ENCODE measurements at places on chromosomes 4 and X.
A peak's percentile ranks its signal among the peaks of the same experiment; 100 is the strongest.

GRCh38 chr4:73725985-73726384, 14.4 kb upstream of the CXCL8 start:
- no peak for DNase-seq

- no peak for DNase-seq
Measured at GRCh38 chrX:150238632-150239382, 124.3 kb upstream of the MAMLD1 start.

DNA sequence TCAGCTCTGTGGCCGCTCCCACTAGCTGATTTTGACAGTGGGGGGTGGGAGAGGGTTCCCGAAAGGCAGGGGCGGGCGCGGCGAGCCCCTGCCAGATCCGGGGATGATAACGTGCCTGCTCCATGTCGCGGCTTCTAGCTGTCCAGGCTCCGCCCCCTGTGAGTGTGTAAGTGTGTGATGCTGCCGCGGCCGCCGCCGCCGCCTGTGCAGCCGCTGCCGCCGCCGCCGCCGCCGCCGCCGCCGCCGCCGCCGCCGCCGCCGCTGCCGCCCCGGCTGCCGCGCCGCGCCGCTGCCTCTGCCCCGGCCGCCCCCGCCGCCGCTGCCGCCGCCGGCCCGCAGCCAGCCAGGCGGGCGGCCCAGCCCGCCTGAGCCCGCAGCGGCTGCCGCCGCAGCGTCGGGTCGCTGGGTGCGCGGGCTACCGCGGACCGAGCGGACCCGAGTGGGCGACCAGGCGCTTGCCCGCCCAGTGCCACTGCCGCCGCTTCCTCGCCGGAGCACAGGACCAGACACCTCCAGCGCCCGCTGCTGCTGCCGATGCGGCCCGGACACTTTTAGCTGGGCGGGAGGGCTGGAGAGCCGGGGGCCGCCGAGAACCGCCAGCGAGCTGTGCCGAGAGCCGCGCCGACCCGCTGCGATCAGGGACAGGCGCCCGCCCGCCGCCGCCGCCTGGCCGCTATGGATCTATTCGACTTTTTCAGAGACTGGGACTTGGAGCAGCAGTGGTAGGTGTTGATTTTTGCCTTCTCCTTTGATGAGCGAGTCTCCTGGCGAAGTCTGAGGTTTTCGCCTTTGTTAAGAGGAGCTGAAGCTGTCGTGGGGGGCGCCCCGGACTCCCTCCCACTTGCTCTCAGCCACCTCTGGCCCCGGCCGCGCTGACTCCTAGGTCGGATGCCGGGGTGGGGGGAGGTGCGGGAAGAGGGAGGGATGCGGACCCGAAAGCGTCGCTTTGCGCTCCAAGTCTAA, at the start of gene AFF2:
Gene AFF2 (plus strand): TSS at position 195 of the 963 bp plus-strand sequence. CDS start 481 bp downstream, at position 676.
- DNase-seq = no peak

GRCh38 chr4:87024201-87024600, 89.4 kb downstream of the AFF1 start:
- no peak for DNase-seq

DNA sequence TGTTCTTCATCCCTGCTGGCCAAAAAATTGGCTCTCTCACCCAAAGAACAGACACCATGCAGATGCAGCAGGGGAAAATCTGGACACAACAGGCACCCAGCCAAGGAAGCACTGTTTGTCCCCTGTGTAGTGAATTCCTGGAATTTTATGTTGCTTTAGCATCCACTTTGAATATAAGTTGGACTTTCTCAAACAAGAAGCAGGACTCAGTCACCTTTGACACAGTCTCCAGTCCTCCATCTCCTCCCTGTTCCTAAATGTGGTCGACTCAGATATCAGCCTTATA, 11.8 kb downstream of the ZNF182 start:
- no peak for DNase-seq

DNA sequence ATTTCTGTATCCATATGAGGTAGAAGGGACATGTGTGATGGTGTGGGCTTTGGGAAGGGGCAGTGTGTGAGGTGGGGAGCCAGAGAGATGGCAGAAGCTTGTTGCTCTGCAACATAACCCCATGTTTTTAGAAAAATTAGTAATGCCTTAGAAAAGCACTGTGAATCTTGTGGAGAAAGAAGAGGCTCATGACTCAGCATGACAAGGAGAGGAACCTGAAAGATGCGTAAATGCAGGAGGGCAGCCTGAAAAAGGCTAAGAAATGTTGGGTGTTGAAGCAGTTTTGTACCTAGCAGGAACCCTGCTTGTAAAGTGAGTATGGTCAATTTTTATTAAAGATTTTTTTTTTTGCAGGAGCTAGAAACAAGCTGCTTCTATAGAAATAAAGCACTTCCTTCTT, 59.8 kb downstream of the ARSJ start:
- DNase-seq = no peak

GRCh38 chr4:186587416-186588018, 32.1 kb upstream of the MTNR1A start:
- DNase-seq = peak; percentile 68

DNA sequence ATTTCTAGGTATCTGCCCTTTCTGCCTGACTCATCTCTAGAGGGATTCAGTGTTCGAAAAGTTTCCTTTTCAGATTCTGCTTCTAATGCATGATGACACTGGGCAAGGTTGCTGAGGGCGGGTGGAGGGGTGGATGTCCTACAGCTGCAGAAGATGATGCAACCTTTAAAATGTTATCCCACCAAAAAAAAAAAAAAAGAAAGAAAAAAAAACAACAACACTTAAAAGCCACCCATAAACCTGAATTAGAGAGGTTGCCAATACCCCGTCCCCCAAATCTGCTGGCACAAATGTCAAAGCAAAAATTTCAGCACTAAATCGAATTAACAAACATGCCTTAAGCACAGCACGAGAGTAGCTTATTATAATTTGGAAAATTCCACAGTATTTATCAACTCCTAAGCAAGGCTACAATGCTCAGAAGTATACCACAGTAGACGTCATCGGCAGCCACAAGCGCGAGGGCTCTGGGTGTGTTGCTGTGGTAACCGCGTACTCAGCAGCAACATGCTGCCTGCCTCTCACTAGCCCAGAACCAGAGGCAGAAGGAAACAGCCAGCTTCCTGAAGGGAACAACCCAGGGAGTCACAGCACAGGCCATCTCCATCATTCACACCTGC, 167.5 kb upstream of the MAP3K15 start:
- DNase-seq = peak; percentile 5

DNA sequence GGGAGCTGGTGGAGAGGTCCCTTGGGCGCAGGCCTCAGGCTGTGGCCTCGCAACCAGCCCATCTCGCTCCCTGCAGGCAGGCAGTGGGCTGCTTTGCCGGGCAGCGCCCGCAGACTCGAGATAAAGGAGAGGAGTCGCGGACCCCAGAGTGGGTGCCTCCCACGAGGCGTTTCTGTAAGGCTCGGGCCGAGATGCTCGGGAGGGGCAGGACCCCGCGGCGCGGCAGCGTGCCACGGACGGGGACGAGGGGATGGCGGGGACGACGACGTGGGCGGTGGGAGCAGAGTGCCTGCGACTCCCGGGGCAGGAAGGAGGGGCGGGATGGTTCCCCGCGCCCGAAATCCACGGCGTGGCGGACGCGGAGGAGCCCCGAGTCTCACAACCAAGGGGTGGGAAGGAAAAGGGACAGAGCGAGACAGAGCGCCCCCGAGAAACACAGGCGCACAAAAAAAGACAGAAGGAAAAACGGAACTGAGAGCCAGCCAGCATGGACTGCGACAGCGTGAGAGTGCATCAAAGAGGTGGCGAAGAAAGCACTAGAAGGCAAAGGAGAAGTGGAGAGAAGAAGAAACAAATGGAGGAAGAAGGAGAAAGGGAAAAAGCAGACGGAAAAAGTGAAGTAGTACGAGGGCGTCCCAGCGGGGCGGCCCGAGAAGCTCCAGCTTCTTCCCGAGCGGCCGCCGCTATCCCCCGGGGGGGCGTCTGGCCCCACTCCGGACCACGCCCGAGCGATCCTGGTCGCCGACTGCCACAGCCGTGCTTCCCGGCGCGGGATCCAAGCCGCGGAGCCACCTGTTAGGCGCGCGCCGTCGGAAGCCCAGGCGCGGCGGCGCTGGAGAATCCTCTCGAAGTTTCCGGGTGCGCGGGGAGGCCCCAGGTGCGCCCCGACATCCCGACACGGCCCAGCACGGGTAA, 1.5 kb downstream of the BEND4 start:
- DNase-seq = peak; percentile 11

GRCh38 chrX:101462892-101463291, 22.4 kb upstream of the ARMCX4 start:
- DNase-seq = peak; percentile 4

DNA sequence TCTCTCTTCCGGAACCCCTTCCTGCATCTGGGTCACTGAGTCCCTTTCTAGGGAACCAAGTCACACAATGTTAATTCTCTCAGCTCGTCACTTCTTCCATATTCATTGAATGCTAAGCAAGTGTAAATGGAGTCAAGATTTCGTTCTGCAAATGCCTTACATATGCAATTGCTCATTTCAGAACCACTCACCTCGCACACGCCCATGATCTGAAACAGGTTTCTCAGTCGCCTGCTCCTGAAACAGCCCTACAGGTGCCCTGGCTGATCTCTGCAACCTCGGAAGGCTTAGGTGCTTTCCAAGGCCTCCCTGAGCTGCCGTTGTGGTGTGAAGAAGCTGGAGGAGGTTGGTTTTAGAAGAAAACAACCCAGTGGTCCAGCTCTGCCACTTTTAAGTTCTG, 100.8 kb upstream of the MSX1 start:
- no peak for DNase-seq

DNA sequence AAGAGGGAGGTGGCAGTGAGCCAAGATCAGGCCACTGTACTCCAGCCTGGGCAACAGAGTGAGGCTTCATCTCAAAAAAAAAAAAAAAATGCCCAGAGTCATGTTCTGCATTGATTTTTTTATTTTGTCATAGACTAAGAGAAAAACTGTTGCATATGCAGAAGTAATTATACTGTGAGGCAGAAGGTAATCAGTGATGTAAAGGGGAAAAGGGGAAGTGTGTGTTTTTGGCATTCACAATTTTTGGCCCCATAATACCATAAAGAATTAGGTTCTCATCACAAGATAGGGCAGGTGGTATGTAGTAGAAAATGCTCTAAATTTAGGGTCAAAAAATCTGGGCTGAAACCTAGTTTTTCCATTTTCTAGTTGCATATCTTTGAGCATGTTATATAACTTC, 47.3 kb upstream of the GAB1 start:
- no peak for DNase-seq

GRCh38 chr4:164926301-164926700, 49.3 kb downstream of the APELA start:
- peak; percentile 32 for DNase-seq

GRCh38 chr4:90572996-90573395, 445.8 kb downstream of the CCSER1 start:
- no peak for DNase-seq

DNA sequence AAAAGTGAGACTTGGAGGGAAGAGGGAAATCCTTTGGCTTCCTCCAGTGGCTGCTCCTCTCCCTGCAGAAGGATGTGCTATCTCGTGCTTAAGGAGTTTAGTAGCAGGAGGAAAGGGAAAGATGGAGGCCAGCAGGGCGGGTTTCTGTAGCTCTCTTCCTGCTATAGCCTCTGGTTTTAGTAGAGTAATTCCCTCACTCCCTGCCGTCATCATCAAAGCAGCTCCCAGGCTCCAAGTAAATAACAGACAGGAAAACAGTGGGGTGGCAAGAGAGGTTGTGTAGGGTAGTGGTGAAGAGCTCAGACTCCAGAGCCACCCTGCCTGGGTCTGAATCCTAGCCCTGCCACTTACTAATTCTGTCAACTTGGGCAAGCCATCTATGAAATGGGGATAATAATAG, 81.5 kb upstream of the CITED1 start:
- no peak for DNase-seq

DNA sequence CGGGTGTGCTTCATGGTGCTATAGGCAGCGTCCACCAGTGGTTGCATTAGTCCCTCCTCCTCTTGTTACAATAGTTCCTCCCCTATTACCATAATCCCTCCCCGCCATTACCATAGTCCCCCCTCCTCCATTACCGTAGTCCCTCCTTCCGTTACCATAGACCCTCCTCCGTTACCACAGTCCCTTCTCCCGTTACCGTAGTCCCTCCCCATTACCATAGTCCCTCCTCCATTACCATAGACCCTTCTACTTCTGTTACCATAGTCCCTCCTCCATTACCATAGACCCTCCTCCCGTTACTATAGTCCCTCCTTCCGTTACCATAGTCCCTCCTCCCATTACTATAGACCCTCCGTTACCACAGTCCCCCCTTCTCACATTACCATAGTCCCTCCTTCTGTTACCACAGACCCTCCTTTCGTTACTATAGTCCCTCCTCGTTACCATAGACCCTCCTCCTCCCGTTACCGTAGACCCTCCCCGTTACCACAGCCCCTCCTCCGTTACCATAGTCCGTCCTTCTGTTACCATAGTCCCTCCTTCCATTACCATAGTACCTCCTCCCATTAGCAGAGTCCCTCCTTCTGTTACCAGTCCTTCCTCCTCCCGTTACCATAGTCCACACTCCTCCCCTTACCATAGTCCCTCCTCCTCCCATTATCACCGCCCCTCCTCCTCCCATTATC, 129.6 kb downstream of the DHRSX start:
- DNase-seq = no peak

DNA sequence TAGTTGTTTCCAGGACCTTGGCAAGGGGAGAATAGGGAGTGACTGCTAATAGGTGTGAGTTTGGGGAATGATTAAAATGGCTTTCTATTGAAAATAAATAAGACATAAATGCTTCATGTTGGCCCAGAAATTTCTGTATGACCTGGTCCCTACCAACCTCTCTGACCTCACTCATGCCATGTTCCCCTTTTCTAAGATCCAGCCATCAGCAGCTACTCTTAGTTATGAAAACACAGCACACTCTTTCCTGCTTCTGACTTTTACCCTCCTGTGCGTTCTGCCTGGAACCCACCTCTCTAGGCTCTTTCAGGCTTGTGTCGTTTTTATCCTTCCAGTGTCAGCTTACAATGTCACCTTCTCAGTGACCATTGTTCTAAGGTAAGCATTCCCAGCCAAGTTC, 14.8 kb upstream of the CXCL5 start:
- DNase-seq = no peak

DNA sequence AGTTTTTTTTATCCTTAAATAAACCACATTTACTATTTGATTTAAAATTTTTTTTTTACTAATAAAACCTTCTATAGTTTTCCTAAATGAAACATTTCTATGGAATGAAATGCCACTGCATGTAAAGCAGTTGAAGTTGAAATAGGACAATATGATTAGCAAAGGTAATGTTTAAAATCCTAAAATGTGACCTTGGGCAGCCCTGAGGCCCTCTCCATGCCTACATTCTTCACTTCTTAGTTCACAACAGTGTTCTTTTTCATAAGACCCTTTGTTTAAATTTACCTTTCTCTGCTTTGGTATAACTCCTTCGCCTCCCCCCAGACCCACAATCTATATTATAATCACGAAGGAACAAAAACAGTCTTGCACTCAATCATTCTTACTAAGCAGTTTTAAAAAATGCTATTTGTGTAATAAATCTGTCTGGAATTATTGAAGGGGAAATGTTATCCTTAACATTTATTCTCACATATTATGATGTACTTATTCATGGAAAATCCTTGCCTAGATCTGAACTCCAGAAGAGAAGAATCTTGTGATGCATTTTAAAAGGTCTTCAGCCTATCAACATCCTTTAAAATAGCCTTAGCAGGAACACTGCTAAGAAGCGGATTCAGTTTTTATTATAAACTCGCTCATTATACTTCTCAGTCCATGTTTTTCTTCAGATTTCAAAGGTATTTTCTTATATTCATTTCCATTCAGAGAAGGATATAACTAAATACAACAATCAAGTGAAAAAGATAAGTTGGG, 124.6 kb upstream of the NAP1L5 start:
- DNase-seq = no peak
